Activated T-helper 17 cell treated with anti-CD3 and anti-CD28 coated beads, Interleukin-2, amount 50 U/mL, for 72 hours (primary cell): ENCODE measurements at places on chromosomes 2 and 18. TPM values are rescaled to one million over a fixed set of nuclear protein-coding genes. Genes with fewer than 3 reads are reported as not detected.

Gene HOXD3
- not detected for total RNA-seq

DNA sequence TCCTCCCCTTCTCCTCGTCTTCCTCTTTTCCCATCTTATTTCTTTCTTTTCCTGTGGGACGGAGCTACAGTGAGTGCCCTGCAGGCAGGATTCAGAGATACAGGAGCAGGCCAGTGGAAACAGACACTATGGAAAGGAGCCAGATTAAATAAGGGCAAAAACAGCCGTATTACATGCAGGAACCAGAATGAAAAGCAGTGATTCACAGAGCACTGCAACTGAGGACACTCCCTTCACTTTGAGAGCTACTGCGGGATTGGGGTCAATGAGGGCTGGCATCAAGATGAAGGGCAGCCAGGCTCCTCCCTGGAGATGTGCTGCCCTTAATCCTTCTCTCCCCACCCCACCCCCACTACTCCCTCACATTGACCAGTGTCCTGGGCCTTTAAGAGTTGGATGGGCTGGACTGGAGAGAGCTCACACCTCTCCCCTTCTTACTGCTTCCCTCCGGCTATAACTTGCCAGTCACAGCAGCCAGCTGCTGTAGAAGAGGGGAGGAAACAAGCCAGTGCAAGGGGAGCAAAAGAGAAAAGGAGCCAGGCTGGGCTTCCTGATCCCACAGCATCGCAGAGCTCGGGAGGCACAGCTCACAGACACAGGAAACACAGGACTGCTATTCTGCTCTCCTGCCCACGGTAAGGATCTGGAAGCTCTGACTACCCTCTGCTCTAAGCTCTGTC is at the start of gene PLCD4:
Gene PLCD4 (plus strand): TSS at position 464 of the 680 bp plus-strand sequence. CDS start 7,841 bp downstream, outside the sequence.
- no peak within 1 kb of the TSS for H3K4me3 ChIP-seq
- no peak within 1 kb of the TSS for H3K27ac ChIP-seq
- H3K27me3 ChIP-seq = peaks cover 19% of the 10 kb centered on the region
- no peak for ATAC-seq

- H3K36me3 ChIP-seq = peaks cover 58% of the 10 kb centered on the region
- no peak overlapping the region for H3K27ac ChIP-seq
- H3K4me3 ChIP-seq = no peak overlapping the region
- peaks cover 23% of the 10 kb centered on the region for H3K4me1 ChIP-seq
- ATAC-seq = no peak
- H3K27me3 ChIP-seq = no peaks in the 10 kb centered on the region
Measured at GRCh38 chr2:197113275-197113711, 186.8 kb upstream of the PGAP1 start.

DNA sequence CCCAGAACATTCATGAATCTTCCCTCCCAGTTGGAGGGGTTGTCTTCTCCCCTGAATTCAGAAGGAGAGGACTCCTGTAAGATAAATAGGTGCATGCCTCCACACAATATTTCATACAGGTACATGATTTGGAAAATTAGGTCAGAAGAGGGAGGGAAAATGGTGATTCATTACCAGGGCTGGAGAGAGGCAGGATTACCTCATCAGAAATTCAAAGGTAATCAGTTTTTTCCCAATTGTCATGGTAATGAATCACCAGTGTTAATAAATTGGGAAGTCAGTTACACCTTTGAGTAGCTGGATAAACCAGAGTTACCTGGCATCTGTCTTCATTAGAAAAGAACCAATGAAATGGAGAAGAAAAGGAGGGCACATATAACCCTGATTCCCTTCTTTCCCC is 128.5 kb downstream of the EN1 start:
- H3K27ac ChIP-seq = no peak overlapping the region
- no peak for ATAC-seq
- no peaks in the 10 kb centered on the region for H3K27me3 ChIP-seq
- no peak overlapping the region for H3K4me3 ChIP-seq
- H3K4me1 ChIP-seq = no peaks in the 10 kb centered on the region

DNA sequence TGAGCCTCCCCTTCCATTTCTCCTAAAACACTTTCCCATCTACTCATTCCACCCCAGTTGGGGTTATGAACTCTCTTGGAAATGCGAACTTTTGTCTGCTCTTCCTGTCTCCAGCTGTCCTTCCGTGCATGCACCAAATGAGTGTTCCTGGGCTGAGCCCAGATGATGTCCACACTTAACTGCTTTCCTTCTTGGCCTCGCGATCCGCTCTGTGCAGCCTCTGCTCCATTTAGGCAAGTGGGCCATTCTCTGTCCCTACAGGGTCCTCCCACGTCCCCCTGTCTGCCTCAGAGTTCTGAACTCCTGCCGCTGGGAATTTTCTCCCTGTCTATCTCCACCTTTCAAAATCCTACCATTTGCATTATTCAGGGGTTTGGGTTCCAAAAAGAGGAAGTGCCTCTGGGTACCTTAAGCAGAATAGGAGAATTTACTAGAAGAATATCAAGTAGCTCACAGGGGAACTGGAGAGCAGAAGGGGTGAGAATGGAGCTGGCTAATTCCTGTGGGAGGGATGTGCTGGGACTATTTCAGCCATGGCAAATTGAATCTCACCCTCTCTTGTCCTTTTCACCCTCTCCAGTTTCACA is 4.7 kb upstream of the NCK2 start:
- peaks cover 50% of the 10 kb centered on the region for H3K4me1 ChIP-seq
- peak overlapping the region; percentile 88 for H3K4me3 ChIP-seq
- no peak for ATAC-seq
- peaks cover 7% of the 10 kb centered on the region for H3K36me3 ChIP-seq
- H3K27ac ChIP-seq = peak overlapping the region; percentile 88
- no peaks in the 10 kb centered on the region for H3K27me3 ChIP-seq

GRCh38 chr2:36411962-36412444 is 56.4 kb downstream of the CRIM1 start:
- ATAC-seq = no peak
- H3K36me3 ChIP-seq = no peaks in the 10 kb centered on the region
- H3K4me3 ChIP-seq = no peak overlapping the region
- no peak overlapping the region for H3K27ac ChIP-seq
- no peaks in the 10 kb centered on the region for H3K4me1 ChIP-seq

DNA sequence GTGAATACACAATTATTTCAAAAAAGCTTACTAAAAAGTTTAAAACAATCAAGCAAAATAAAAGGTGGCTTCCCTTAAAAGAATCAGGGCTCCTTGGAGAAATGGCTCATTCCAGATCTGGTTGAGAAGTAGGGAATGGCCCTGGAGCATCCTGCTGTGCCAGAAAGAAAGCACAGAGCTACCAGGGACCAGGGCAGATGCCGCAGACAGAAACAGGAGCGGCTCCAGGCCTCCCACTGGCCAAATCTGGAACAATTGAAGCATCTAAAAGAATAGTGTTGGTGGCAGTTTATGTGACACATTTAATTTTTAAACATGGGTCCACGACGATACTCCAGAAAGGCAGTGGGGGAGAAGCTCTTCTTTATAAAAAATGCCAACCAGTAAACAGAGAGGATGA is 75.5 kb downstream of the GBX2 start:
- no peak overlapping the region for H3K27ac ChIP-seq
- no peaks in the 10 kb centered on the region for H3K27me3 ChIP-seq
- no peaks in the 10 kb centered on the region for H3K36me3 ChIP-seq
- no peak for ATAC-seq
- H3K4me3 ChIP-seq = no peak overlapping the region

DNA sequence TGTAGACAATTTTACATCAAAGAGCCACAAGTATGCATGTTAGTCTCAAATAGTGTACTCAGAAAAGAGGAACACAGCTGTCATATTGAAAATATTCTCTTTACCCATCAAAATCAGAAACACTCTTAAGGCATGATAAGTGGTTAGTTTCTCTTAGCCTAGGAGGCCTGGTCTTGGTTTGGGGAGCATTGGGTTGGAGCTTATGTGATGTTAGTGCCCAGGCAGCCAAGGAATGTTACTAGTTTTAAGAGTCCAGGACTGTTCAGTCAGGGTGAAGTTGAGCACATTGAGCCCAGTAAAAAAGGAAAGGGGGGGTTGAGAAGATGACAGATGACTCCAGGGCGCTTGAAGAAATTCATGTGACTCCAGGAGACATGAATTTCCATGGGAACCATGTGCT is 340.6 kb downstream of the HRH4 start:
- ATAC-seq = no peak
- no peaks in the 10 kb centered on the region for H3K36me3 ChIP-seq
- no peak overlapping the region for H3K27ac ChIP-seq
- H3K4me3 ChIP-seq = no peak overlapping the region
- H3K27me3 ChIP-seq = peaks cover 6% of the 10 kb centered on the region
